ENCODE measurements at places on chromosomes 12 and 14.

GRCh38 chr12:15220915-15221885, at the start of gene RERG:
RERG (minus strand) TSS chr12:15221417; CDS start chr12:15217489, 3,928 bp downstream.
- peak; percentile 63 for DNase-seq

DNA sequence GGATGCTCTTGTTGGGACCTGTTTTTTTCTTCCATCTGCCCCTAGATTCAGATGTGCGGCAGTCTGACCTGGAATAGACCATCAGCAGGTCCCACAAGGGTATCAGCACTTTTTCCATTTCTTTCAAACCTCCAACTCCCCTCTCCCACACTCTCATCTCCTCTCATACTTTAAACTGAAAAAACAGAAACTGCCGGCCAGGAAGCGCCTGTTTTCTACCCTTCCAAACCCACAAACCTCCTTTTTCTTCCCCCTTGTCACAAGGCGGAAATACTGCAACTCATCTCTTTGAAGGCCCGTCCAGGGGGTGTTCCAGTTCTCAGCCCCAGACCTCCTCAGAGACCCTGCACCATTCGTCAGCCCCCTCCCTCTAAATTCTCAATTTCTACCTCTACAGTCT, 62.5 kb upstream of the FKBP4 start:
- DNase-seq: no peak

GRCh38 chr12:17301544-17301943, 695.6 kb upstream of the LMO3 start:
- no peak for DNase-seq

- DNase-seq: no peak
Measured at GRCh38 chr12:50749459-50749882, 14.4 kb upstream of the ATF1 start.

DNA sequence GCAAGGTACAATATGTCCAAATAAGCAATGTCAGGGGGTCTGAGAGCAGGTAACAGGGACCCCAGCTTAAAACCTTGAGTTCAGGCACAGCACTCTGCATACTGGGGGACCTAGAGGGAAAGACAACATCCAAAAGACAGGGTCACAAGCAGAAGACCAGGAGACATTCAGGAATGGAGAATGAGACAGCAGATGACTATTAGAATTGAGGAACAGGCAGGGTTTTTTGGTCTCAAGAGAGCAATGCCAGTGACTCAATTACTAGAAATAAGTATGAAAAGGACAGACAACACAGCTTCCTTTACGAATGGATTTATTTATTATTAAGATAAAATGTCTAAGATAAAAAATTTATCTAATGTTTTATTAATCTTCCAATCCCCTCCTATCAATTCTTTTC, 223.0 kb downstream of the PTPRO start:
- DNase-seq: no peak

DNA sequence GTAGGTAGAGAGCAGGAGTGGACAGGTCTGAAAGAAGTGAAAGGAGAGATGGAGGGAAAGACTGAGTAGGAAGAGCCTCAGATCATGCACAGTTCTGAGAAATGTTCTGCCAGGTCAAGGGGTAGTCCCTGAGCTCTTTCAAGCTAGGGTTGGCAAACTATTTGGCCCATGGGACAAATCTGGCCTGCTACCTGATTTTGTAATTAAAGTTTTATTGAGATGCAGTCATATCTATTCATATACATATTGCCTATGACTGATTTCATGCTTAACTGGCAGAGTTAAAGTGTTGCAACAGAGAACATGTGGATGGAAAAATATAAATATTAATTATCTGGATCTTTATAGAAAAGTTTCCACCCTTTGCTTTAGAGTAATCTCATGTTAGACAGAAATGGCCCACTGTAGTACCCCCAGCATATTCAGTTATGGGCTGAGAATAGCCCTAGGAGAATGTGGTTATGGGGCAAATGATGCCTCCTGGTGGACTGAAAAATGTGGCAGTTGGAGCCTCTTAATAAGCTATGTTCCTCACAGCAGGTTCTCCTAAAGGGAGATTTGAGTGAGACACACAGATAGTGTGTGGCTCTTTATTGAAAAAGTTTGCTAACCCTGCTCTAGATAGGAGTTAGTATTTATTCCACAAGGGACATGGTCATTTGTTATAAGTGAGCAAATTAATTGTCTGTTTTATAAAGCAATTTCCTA, 476.9 kb downstream of the LRIG3 start:
- no peak for DNase-seq

DNA sequence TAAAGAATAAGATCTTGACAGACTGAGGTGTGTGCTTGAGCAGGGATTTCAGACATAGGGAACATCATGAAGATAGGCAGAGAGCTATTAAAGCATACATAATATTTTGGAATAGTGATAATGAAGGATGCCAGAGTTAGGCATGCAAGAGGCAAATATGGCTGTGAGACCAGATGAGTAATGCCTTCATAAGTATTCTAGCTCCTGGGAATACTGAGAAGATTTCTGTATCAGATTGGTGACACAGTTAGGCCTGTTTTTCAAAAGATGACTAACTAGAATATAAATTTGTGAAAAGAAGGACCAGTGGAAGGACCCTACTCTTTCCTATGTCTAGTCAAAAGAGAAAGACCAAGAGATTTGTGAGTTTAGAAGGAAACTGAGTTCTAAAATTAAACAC, 108.8 kb downstream of the TXNDC16 start:
- DNase-seq: no peak

GRCh38 chr14:65290830-65291229, 121.7 kb upstream of the FUT8 start:
- no peak for DNase-seq

GRCh38 chr12:100445081-100445481, 28.6 kb upstream of the NR1H4 start:
- no peak for DNase-seq

GRCh38 chr14:102610968-102611811, 18.7 kb downstream of the RCOR1 start:
- DNase-seq: no peak

All from CD4-positive, alpha-beta T cell treated with Interleukin-15 for 4 hours (primary cell).